Heart left ventricle (tissue), 16 donors: ENCODE measurements at places on chromosomes 7 and 10. TPM values are rescaled to one million over a fixed set of nuclear protein-coding genes. Genes with fewer than 3 reads are reported as not detected.
A peak's percentile ranks its signal among the peaks of the same experiment; 100 is the strongest.

DNA sequence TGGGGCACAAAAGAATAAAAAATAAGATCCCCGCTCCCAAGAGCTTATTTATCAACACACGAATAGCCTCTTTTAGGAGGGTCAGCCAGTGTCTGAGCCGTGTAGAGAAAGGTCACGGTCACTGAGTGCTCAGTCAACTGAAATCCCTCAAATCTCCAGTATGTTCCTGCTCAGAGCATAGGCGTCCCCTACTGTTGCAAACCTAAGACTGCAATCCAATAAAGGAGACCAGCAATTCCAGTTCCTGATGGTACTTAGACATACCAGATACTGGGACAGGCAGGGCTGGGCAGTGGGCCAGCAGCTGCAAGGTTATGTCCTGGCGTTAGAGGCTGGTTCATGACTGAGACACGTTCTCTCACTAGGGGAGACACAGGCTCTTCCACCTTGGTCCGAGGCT lies 93.6 kb downstream of the CACNB2 start:
- DNase-seq = peak; percentile 63

DNA sequence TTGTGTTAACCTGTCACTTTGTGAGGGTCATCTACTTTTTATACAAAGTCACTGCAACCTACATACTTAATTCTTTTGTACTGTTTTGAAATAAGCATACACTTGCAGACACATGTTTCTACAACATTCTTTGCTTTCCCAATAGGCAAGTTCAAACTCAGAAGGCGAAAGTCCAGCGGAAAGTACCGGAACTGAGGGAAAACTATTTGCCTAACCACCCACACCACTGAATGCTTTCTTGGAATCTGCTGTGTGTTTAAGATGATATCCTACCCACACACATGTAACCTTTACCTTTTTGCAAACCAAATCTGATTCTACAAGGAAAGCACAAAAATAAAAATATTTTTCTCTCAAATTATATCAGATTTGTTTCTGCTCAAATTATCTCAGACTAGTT lies 139.4 kb upstream of the AGR3 start:
- DNase-seq = no peak

DNA sequence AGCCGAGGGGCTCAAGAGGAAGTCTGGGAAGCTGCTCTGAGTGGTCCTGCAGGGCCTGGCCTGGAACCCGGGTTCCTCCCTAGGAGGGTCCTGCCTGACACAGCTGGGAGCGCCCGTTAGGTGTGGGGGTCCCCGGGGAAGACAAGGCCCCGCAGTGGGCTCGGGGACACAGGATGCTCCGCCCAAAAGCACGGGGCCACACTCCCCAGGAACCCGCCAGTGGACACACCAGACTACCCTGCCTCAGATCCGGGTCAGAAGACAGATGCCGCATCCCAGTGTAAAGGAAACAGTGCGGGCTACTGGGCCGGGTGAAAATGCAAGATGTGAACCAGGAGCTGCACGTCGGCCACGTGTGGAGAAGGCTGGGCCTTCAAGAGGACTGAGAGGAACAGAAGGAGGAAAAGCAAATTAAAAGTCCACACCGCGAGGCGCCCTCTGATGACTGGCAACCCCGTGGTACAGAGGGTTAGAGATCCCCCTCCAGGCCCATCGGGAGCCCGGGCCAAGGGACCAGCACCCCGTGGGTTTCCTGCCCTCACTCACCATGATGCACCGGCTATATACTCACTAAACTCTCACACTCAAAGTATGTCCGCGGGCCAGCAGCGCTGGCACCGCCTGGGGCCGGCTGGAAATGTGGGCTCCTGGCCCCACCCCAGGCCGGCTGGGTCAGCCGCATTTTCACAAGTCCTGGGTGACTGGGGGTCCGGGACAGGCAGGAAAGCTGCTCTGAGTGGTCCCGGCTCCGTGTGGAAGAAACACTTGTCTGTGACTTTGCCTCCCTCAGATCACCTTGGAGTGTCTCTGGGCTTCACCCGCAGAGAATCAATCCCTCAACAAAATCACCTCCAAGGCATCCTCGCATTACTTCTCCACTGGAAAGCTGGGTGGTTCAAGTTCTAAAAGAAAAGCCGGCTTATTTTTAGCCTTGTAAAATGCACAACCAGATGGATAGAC lies 6.1 kb downstream of the STK32C start:
- no peak for DNase-seq

DNA sequence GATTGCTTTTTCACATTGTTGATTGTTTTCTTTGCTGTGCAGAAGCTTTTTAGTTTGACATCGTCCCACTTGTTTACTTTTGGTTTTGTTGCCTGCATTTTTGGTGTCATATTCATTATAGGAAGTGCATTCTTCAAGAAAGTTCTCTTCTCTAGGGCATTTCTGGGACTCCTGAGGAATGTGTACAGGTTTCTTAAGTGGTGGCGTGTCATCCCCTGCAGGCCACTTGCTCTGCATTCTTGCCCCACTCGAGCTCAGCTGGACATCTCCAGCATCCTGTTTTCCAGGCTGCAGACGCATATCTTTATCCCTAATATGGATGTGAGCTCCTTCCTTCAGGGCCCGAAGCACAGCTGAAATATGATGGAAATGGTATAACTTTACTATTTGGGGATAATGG lies 255.6 kb upstream of the HABP2 start:
- no peak for DNase-seq

GRCh38 chr10:75932921-75933320 lies 501.5 kb downstream of the LRMDA start:
- DNase-seq = no peak

DNA sequence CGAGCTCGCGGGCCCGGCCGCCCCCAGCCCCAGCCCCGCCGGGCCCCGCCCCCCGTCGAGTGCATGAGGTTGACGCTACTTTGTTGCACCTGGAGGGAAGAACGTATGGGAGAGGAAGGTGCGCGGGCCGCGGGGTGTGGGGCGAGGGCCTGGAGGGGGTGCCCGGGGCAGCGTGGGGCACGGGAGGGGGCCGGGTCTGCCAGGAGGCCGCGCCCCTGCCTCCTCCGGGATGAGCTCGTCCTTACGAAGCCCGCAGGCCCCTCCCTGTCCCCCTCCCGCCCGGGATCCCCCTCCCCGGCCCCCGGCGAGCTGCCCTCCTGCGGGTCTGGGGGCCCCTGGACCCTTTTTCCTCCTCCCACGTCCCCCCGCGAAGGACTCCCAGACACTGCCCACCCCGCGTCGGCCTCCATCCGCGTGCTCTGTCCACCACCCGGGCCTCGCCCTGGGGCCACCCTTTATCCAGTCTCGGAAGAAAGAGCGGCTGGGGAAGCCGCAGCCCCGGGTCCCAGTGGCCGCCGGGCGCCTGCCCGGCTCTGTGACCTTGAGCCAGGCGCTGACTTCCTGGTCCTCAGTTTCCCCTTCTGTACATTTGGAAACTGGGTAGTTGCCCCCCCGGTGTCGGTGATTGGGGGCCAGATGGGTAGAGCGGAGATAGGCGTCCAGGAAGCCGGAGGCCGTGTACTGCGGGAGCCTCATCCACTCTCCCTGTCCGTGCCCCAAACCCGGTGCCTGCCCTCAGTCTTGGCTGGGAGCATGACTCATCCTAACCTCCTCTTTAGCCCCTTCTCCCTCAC lies 521 bp downstream of the LIMK1 start:
- peak; percentile 42 for DNase-seq

GRCh38 chr10:127986531-127987466 lies 79.9 kb downstream of the PTPRE start:
- DNase-seq = no peak

GRCh38 chr7:55478700-55479099 lies 93.6 kb downstream of the VOPP1 start:
- no peak for DNase-seq

- DNase-seq = no peak
Measured at GRCh38 chr7:3143869-3144775, 100.5 kb upstream of the CARD11 start.

DNA sequence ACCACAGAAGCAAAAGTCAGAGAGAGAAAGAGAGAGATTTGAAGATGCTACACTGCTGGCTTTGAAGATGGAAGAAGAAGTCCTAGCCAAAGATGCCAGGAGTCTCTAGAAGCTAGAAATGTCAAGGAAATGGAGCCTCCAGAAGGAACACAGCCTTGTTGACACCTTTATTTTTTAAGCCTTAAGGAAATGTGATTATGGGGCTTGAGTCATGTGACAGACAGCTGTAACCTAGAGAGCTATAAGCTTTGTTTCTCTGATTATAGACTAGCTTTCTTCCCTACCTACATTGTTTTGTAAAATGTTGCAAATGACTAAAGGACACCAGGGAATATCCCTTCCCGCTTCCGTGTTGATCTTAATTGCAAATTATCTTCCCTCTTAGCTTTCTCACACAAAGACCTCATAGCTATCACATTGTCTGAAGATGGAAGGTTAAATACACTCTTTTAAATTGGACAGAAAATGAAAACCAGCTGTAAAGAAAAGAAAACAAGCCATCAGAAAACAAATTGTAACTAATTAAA lies 199.9 kb downstream of the ARHGAP12 start:
- DNase-seq = no peak

DNA sequence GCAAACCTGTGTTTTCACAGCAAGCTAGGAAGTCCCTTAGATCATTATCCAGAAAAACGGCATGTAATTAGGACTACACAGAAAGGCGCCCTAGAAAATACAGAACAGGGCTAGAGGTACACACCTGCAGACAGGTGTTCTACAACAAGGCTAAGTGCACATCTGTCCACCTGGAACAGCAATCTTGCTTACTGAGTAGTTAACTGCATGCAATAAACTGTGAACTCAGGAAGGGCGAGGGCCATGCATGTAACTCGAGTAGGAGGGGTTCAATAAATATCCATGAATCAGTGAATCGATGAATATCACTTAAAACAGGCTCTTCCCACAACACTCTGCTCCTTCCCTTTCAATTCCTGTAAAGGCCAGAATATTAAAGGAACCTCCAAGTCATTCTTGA lies 22.0 kb downstream of the FAM171A1 start:
- DNase-seq = no peak

DNA sequence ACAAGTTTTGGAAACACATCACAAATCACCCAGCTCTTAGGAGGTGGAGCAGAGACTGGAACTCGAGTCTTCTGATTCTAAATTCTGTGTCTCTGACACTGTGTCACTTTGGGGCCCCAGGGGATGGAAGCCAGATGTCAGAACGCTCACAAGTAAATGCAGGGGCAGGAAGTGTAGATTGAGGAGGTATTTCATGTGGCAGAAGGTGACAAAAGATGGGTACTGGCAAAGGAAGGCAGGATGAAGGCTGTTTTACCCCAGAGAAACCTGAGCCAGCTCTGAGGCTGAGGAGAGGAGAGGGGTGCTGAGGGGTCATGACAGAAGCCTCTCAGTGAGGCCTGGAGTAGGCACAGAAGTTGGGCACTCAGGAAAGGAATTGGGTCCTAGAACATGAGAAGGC lies 6.0 kb upstream of the PURB start:
- DNase-seq = no peak

GRCh38 chr7:101815826-101816594 lies 1.4 kb upstream of the CUX1 start:
- DNase-seq = peak; percentile 76

GRCh38 chr10:88800152-88801125 lies 2.1 kb upstream of the LIPM start:
- no peak for DNase-seq

Gene BAMBI
- 25.6 TPM for total RNA-seq

Gene ANXA8L1
- not detected for total RNA-seq

Gene TMEM270
- not detected for total RNA-seq

Gene NACAD
- total RNA-seq = 3.7 TPM

Gene PHKG1
- total RNA-seq = 19.9 TPM
